SK-MEL-5 (cell line): ENCODE measurements at places on chromosomes 16 and 17. TPM values are rescaled to one million over a fixed set of nuclear protein-coding genes. Genes with fewer than 3 reads are reported as not detected.

CDH1 gene
- total RNA-seq: 5.4 and 6.0 TPM in 2 replicates

TBC1D26 gene
- total RNA-seq: not detected in 2 replicates

NPW gene
- total RNA-seq: 0.55 TPM in 1 of 2 replicates, not detected in the other

OR4D1 gene
- not detected in 2 replicates for total RNA-seq

- peak; percentile 71 for DNase-seq
Measured at GRCh38 chr16:48537275-48537674, 72.7 kb downstream of the N4BP1 start.

DNA sequence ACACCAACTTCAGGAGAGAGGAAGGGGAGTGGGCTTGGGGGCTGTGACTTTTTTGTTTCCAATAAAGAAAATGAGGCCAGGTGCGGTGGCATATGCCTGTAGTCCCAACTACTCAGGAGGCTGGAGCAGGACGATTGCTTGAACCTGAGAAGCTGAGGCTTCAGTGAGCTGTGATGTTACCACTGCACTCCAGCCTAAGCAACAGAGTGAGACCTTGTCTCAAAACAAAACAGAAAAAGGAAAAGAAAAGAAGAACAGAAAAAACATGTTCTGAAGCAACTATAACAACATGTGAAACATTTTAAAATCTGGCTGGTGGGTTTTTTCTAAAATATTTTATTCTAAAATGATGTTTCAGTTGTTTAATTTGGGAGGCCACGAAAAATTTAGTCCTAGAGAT lies 554.0 kb upstream of the ZFHX3 start:
- DNase-seq: no peak

DNA sequence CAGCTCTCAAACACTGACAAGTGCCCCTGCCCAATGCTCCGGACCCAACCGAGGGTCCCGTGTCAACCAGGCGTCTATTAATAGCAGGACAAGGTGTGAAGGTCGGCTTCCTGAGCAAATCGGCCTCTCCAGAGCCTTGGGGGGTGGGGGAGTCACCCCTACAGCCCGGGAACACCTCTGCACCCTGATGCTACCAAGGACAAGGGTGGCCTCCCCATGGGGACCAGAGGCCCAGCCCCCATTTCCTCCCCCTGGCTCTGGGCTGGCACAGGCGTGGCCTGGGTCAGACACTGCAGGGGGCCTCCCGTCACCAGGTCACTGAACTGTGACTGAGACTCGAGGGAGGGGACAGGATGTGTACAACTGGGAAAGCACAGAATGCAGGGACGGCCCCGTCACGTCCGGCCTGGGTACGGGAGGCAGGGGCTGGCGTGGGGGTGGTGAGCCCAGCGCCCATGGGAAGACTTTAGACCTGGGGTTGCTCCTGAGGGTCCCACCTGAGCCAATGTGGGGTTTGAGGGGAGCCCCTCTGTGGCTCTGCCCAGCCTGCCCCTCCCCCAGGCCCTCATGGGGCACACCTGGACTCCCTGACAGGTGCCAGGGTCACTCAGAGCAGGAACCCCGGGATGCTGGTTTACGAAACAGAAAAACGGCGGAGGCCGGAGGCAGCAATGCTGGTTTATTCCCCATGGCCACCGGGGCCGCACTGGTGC lies 579 bp upstream of the CYBA start:
- no peak for DNase-seq

- DNase-seq: peak; percentile 35
Measured at GRCh38 chr16:11211061-11211976, 44.7 kb downstream of the SOCS1 start.

- DNase-seq: no peak
Measured at GRCh38 chr17:1592751-1593629, 30.4 kb upstream of the PITPNA start.

GRCh38 chr16:58399718-58400633 lies 7.7 kb downstream of the GINS3 start:
- no peak for DNase-seq

GRCh38 chr16:72050769-72051464 lies 3.4 kb upstream of the HP start:
- DNase-seq: no peak

DNA sequence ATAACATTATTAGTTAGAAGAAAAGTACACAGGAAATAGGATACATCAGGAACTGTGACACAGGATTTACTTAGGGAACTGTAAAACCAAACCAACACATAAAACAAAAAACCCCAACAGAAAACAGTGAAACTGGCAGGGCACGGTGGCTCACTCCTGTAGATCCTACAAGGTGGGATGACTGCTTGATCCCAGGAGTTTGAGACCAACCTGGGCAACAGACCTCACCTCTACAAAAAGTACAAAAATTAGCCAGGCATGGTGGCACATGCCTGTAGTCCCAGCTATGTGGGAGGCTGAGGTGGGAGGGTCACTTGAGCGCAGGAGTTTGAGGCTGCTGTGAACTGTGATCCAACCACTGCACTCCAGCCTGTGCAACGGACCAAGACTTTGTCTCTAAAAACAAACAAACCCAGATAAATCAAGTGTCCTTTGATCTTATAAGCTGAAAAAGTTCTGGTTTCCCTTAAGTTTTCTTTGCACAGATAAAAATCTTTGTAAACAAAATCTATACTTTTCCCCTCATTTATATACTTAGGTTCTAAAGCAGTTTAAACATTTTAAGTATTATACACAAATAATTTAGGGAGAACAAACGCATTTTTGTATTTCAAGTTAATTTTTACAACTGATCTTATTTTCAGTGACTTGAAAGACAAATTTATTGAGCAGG lies 111.5 kb upstream of the TOB1 start:
- no peak for DNase-seq

- DNase-seq: no peak
Measured at GRCh38 chr17:21302711-21303425, 18.4 kb downstream of the MAP2K3 start.

- no peak for DNase-seq
Measured at GRCh38 chr17:16033729-16034349, 34.2 kb downstream of the TTC19 start.

GRCh38 chr16:31371619-31372484 lies 16.9 kb downstream of the ITGAX start:
- DNase-seq: no peak

DNA sequence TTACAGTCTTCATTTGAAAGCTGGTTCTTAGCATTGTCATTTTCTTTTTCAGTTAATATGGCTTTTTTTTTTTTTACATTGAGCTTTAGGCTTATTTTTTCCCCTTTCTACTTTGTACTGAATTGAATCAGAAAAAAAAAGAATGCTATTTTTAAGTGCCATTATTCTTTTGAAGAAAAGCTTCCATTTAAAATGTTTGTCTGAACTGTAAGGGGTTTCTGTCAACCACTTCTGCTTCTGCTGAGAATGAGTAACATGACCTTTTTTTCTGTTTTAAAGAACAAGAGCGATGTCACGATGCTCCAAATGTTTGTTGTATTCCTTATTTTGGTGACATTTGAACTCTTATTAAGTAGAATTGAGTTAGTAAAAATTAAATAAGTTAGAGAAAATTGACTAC lies 50.0 kb downstream of the MRTFB start:
- DNase-seq: no peak

DNA sequence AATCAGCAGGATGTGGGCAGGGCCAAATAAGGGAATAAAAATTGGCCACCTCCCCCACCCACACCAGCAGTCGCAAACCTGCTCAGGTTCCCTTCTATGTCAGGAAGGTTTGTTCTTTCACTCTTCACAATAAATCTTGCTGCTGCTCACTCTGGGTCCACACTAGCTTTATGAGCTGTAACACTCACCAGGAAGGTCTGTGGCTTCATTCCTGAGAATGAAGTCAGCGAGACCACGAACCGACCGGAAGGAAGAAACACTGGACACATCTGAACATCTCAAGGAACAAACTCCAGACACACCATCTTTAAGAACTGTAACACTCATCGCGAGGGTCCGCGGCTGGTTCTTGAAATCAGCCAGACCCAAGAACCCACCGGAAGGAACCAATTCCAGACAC lies 115.5 kb upstream of the TBX2 start:
- DNase-seq: no peak

DNA sequence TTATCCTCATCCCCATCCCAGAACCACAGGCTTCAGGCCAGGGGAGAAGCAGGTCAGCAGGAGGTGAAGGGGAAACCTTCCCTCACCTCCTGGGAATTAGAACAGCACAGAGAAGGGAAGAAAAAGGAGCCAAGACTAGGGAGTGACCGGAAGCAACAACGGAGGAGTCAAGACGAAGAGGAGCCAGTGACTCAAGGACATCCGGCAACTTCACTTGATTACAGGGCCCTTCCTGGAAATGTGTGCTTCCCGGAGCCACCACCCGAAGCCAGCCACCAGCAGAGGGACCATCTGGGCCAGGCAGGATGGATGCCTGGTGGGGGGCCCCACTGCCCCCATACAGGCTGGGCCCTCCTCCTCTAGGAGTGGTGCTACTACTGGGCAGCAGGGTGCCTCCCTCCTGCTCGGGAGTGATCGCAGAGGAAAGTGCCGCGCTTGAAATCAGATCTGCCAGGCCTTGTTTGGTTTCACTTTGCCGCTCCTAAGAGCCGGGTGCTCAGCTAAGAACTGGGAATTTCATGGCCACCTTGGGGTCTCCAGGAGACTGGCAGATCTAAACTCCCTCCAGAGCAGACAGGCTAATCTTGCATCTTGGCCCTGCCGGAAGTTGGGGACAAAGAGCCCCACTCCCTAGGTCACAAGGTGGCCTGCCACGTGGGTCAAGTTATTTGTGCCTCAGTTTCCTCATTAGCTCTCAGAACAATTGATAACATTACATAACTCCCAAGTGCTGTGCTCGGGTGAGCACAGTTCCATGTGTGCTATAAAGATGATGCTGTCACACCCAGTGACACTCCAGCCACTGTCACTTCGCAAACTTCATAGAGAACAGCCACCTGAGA lies 6.6 kb downstream of the CDC42EP4 start:
- DNase-seq: peak; percentile 62
